Anterior cingulate cortex (tissue), 58 donors: ENCODE measurements at places on chromosomes 3 and 15.

DNA sequence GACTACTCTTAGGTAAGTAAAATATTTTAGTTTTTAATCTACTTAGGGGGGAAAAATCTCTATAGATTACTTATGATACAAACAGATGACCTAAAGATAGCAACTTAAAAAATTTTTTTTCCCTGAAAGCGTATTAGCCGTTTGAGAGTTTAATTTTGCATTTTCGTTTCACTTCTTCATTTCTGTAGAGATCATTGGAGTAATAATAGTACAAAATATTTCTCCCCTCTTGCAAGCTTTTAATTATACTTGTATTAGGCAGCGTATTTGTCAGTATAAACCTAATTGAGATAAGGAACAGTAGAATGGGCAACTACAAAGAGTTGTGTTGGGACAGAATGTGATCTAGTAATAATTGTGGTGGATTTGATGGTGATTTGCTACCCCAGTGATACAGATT, 10.3 kb downstream of the SKIL start:
- DNase-seq = no peak

- no peak for DNase-seq
These were observed 131.1 kb downstream of the ADAMTSL3 start for GRCh38 chr15:83784975-83785374.

DNA sequence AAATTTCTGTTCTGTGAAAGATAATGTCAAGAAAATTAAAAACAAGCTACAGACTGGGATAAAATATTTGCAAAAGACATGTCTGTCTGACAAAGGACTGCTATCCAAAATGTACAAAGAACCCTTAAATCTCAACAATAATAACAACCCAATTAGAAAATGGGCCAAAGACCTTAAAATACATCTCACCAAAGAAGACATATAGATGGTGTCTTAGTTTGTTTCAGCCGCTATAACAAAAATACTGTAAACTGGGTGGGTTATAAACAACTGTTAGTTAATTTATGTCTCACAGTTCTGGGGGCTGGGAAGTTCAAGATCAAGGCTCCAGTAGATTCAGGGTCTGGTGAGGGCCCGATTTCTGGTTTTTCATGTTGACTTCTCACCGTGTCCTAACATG, 106.2 kb upstream of the AGTR1 start:
- no peak for DNase-seq

DNA sequence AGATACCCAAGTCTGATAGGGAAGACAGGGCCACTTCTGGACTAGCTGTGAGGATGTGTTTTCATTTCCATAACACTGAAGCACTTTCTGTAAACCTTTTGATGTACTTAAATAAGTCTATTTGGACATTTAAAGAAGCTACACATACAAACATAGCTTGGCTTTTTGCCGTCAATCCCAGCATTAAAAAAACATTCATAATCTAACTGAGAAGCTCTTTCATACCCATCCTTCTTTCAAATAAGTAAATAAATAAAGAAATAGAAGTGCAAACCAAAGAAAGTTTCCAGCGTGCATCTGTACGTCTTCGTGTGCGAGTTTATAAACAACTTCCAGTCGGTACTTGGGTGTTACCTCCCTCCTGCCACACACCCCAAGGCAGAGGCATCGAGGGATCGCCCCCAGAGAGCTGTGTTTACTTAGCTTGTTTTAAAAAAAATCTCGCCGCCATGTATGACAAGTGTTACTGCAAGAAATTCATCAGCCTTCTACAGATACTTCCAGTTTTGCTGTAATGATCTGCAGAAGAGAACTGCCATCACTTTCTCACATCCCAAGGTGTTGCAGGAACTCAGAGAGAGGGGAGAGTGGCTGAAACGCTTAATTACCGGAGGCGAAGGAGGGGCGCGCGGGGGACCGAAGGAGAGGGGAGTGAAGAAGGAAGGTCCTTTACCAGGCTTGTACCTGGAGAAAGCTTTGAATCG, 9.0 kb upstream of the MEIS2 start:
- DNase-seq = no peak

DNA sequence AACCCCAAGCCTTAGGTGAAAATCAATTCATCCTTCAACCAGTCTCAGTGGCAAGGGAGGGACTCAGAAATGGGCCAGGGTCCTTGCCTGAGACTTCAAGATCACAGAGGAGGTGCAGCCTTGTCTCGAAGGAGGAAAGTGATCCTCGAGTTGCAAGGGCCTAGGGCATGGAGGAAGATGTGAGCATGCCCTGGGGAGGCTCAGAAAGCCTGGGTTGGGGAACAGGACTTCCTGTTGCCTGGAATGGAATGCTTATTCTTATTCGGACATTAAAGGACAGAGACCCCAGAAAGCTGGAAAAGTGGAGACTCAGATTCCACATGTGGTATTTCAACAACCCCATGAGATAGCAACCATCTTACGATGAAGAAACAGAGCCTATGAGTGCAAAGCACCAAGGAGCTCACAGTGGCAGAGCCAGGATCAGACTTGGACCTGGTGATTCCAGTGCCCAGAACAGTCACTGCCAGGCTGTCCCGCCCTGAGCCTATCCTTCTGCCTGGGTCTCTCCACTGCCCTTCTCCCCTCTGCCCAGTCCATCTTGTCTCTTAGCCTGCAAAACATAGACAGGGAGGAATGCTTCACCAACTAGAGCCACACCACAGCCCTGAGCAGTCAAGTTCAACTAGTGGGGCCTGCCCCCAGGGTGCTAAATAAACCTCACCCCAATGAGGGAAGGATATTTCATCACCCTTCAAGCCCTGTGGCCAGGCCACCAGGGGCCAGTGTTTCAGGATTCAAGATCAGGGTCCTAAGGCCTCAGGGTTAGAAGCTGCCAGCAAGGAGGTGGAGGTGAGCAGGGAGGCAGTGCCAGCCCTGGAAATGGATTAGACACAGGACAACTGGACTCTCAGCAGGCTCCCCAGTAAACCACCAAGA, 21.9 kb downstream of the DAPK2 start:
- DNase-seq = no peak

GRCh38 chr15:101307897-101308603, 13.0 kb upstream of the SNRPA1 start:
- DNase-seq = no peak

GRCh38 chr3:89042236-89042835, 65.1 kb upstream of the EPHA3 start:
- DNase-seq = no peak

DNA sequence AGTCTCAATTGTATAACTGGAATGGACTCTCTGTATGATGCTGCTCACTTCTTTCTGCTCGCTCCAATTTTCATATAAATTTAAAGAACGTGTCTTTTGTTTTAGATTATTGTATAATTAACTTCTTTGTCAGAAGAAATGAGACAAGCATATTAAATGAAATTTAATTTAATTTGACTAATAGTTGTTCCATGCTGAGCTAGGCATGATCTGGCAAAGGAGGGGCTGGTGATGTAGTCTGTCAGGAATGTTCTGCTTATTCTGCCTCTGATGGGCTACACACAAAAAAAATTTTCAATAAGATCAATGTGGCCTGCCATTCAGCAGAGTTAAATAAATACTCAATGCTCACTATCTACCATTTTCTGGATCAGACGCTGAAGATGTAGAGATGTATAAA, 208.4 kb upstream of the CD96 start:
- DNase-seq = no peak

DNA sequence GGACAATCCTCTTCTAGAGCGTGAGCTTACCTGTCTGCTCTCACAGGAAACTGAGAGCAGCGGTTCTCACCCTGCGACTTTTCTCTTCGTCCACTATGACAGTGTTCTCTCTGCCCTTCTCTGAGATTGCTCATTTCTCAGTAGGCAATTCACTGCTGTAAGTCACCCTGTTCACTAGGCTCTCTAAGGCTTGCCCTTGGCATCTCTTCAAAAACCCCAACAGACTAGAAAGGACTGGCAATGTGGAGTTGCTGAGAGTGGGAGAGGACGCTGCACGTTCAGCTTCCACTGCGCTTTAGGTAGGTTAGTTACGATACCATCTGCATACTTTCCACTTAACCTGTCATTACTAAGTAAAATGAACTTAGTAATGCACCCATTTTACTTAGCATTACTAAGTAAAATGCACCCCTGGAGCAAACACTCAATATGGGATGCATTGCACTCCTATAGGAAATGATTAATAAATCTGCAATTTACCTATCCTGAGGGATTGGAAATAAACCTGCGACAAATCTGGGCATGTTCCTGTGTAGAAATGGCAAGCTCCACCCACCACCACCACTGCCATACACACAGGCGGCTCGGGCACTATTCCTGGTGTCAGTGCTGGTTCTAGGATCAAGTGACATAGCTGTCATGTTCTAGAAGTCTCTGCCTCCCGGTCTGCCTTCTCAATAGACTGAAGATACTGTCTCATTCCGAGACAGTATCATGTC, 21.4 kb downstream of the XPC start:
- no peak for DNase-seq

GRCh38 chr15:93613386-93613785, 524.4 kb upstream of the RGMA start:
- no peak for DNase-seq

GRCh38 chr3:143716731-143717130, 131.5 kb downstream of the SLC9A9 start:
- no peak for DNase-seq

DNA sequence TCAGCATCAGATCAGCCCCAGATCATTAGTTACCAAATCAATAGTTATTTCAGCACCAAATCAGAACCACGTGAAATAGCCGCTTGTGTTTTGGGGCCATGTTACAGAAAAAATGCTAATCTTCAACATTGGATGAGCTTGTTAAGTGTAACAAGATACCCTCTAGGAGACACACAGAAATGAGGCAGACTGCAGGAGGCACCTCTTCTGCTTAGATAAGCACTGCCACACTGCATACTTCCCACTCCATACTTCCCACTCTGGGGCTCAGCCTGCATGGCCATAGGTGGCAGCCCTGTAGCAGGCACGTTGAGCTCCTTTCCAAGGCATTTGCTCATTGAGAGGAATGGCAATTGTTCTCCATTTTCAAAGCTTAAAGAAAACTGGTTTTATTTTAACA, 73.3 kb downstream of the CHCHD6 start:
- DNase-seq = no peak

DNA sequence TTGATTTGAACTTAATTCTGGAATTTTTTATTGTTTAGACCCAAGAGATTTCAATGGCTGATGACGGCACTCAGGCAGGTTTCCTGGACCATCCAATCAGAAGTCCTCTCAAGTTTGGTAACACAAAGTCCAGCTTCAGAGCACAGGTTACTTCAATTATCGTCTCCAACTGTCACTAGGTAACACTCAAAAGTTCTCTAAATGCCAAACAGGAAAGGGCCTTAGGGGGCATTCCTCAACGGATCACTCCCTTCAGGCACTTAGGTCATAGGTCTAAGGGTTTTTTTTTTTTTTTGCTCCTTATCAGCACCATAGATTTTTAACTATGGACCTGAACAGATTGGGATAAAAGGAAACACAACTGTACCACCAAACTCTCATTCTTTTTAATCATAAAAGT, 85.8 kb downstream of the MEIS2 start:
- no peak for DNase-seq
